H1 (cell line): ENCODE measurements at places on chromosomes 11 and 22.

- no peak for DNase-seq
These were observed 33.0 kb downstream of the SAMM50 start for GRCh38 chr22:43988116-43988820.

GRCh38 chr22:38923463-38924346 is 33.7 kb upstream of the APOBEC3A start:
- DNase-seq, result no peak

DNA sequence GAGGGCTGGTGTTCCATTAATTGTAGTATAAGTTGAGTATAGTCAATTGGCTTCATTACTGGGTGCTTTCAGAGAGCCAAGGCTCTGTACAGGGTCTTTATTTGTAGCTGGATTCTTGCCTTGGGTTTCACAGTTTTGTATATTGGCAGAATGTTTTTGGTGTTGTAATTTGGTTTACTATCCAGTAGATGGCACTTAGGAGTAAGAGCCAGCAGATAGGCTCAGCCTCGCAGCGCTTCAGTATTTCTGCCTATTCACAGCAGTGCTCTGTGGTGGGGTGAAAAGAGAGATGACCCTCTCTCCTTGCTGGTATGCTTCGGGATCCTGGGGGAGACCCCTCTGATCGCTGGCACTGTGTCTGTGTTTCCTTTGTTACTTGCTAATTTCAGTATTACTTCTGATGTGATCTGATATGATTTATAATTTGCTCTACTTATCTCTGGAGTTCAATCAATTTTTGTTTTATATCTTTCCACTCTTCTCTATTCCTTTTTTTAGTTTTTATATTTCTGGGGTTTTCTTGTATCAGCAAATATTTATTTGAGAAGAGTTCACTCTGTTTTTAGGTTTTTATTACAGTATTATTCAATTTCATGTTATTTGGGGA is 52.2 kb downstream of the ANO5 start:
- peak; percentile 25 for DNase-seq

DNA sequence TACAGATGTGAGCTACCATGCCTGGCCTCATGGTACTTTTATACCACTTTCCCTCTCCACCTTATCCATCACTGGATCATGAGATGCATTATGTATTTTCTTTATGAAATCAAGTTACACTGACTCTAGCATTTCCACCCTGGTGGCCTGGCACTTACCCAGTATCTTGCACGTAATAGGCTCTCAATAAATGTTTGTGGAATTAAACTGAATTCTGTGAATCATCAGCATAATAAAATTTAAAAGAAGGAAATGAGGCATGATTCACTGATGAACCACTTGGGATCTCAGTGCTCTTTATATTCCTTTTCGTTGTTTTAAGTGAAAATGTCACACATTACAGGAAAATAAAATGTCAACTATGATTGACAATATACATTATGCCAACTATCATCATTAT is 25.1 kb downstream of the ADM start:
- DNase-seq, result no peak

DNA sequence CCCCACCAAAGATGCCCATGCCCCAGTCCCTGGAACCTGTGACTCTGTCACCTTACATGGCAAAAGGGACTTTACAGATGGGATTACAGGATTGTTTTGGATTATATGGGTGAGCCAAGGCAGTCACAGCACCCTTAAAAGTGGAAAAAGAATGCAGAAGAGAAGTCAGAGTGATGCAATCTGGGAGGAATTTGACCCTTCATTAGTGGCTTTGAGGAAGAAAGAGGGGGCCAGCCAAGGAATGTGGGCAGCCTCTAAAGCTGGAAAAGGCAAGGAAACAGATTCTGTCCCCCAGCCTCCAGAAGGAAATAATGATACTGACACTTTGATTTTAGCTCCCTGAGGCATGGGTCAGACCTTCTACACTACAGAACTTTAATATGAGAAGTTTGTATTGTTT is 257.3 kb upstream of the ISX start:
- DNase-seq, result no peak

DNA sequence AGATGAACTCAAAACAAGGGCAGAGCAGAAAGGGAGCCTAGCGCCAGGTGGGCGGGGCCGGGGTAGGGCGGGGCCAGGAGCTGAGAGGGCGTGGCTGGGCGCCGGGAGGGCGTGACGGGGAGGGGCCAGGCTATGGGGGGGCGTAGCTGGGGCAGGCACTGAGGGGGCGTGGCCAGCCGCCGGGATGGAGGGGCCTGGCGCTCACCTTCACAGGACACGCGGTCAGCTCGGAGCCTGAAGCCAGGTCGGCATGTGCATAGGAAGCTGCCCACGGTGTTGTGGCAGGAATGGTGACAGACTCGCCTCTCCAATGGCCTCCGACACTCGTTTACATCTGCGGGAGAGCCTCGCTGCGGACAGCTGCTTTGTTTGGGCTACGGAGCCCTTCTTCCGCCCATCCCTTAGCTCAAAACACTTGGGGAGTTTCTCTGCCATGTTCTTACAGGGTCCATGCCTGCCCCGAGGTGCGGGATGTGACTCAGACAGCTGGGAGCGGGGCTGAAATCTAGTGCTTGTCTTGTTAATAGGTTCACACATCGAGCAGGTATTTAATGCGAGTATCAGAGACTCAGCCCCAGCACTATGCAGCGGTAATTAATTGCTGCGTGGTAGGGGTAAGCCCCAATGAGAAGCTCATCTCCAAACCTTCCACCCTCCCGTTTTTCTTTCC is 13.4 kb downstream of the VWCE start:
- DNase-seq, result peak; percentile 62

DNA sequence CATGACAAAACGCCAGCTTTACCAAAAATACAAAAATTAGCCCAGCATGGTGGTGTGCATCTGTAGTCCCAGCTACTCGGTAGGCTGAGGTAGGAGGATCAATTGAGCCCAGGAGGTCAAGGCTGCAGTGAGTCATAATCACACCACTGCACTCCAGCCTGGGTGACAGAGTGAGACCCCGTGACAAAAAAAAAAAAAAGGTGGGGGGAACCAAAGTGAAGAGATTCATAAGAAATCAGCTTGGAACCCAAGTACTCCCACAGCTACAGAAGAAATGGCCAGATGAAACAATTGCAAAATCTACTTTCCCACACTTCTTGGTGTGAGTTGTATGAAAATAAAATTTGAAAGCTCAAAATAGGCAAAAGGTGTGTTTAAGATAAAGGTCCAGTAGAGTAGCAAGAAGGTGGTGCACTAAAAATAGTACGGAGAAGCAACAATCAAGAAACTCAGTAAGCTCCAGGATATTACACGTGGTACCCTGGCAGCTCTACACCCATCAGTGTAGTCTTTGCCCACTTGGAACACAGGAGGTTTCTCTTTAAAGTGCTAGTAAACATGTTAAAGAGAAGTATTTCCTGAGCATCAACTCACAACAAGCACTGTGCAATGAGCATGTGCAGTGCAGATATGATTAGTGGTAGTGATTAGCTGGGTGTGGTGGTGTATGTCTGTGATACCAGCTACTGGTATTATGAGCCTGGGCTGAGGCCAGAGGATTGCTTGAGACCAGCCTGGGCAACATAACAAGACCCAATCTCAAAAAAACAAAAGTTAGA is 5.3 kb downstream of the HARBI1 start:
- no peak for DNase-seq

DNA sequence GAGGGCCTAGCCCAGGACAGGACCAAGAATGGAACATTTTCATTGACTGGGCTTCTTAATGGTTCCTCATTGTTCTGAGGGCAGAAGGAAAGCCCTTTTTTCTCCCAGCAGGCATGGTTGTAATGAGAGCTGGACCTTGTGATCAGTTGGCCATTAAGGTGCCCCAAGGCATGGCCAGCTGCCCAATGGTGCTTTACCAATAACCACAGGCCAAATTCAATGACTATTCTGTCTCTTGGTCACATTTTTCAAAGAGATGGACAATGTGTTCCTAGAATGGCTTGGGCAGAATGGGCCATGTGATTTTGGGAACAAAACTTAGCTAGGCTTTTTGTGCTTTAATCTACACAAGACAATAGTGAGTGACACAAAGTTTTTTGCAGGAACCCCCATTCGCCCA is 7.3 kb downstream of the NAV2 start:
- no peak for DNase-seq

DNA sequence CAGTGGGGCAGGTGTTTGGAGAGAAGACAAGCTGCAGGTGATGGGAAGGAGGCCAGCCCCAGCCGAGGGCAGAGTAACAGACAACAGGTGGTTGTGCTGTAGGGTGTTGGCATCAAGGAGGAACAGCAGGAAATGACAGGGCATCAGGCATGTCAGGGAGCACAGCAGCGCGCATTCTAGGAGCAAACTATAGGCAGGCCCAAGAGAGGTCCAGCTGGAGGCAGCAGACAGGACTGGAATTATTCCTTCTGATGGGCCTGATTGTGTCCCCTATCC is 13.6 kb downstream of the ADM start:
- no peak for DNase-seq

DNA sequence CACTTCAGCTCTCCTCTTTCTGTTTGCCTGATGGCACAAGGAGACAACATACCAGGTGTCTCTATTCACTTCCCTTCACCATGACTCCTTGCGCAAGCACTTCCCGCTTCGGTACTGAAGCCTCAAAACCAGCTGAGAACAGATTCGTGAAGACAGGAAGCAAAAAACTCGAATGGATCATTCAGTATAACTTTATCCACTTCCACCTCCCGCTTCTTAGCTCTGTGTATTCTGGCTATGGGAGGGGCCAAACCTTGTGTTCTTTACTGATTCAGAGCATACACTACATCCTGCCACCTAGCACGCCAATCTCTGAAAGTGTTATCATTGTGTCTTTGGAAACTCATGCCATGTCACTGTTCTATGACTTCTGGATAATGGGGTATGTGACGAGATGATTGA is 62.2 kb upstream of the ADA2 start:
- DNase-seq, result no peak

DNA sequence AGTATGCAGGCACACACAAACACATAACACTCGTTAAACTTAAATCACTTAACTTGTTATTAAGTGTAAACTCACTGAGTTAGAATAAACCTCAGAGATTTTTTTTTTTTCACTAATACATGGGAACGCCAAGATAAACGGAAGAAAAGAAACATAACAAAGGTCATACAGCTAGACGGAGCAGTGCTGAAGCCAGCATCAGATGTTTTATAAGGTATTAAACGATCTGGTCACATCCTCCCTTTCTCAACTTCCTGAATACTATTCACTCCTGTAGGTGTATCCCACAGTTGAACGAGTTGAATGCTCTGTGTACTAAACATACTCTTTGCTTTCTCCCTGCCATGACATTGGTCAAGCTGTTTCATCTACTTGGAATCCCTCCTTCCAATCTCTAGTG is 212.0 kb downstream of the SWAP70 start:
- no peak for DNase-seq

GRCh38 chr11:707817-708420 is 1.9 kb downstream of the EPS8L2 start:
- DNase-seq, result no peak

GRCh38 chr11:58770627-58771457 is 39.1 kb upstream of the GLYAT start:
- DNase-seq, result no peak

DNA sequence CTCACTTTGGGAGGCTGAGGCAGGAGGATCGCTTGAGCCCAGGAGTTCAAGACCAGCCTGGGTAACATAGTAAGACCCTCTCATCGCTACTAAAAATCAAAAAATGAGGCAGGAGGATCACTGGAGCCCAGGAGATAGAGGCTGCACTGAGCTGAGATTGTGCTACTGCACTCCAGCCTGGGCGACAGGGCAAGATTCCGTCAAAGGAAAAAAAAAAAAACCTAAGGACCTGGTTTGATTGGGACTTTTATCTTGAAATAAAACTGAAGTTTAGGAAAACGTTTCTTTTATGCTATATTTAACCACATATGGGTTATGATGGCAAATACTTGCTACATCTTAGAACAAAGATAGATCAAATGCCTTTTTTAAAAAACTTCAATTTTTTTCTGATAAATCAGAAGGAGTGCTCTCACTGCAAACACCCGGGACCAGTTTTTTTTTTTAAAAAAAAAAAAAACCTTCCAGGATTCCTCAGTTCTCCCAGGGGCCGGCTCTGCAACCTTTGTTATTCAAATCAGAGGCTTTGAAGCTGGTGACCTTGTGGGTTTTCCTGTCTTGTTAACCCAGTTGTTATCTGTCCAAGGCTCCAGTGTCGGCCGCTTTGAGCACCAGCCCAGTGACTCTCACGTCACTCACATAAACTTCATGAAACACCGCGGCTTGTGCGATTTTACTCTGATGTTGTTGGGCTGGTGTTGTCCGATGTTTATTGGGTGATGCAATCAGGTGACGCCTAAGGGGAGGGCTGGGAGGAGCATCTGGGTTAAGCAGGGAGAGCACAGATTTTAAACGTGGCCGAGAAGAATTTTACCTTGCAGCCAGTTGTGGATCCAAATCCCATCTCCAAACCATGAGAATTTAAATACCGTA is 24.7 kb upstream of the SLC22A12 start:
- peak; percentile 74 for DNase-seq

DNA sequence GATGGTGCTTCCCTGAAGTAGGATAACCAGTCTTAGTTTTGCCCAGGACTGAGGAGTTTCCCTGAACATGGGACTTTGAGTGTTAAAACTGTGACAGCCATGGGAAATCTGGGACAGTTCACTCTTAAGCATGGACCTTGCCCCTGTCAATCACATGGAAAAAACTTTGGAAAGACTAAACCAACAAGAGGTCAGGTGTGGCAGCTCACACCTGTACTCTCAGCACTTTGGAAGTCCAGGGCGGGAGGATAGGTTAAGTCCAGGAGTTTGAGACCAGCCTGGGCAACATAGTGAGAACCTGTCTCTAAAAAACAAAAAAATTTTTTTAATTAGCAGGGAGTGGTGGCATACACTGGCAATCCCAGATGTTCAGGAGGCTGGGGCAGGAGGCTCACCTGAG is 3.3 kb upstream of the AMBRA1 start:
- DNase-seq, result no peak

DNA sequence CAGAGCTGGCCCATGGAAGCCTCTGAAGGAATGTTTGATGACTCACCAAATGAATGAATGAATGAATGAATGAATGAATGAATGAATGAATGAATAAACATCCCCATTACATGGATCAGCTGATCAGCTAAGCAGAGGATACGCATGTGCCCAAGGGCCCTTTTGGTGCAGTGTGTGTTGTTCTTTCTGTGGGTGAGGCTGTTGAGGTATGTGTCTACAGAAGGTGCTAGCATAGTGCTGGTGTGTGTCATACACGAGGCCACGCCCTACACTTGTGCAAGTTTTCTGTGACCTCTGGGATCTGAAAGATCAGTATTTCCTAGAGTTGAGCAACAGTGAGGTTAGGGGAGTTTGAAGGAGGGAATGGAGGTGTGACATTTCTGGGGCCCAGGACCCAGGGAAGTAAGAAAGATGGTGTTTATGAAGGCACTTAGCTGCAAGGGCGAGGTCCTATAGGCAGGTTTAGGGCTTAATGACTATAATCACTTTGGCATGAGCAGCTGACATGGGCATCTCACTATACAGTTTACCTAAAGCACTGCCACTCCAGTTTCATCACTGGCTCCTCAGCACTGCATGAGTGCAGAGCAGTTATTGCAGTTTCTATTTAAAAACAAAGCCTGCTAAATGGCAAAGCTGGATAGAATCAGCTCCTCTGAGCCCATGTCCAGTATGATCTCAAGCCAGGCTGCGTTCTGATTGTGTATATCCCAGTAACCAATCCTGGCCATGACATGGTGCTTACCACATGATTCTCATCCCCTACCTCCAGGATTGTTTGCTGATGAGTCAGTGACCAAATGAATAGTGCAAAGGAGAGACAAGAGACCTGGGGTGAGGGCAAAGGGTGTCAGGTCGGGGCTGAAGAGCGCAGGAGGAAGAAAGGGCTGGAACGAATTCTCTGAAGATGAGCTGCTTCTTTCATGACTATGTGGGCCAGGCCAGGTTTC is 36.4 kb upstream of the E2F8 start:
- no peak for DNase-seq
